Muscle of leg (tissue), 16 donors: ENCODE measurements at places on chromosomes 7 and 10. TPM values are rescaled to one million over a fixed set of nuclear protein-coding genes. Genes with fewer than 3 reads are reported as not detected.

DNA sequence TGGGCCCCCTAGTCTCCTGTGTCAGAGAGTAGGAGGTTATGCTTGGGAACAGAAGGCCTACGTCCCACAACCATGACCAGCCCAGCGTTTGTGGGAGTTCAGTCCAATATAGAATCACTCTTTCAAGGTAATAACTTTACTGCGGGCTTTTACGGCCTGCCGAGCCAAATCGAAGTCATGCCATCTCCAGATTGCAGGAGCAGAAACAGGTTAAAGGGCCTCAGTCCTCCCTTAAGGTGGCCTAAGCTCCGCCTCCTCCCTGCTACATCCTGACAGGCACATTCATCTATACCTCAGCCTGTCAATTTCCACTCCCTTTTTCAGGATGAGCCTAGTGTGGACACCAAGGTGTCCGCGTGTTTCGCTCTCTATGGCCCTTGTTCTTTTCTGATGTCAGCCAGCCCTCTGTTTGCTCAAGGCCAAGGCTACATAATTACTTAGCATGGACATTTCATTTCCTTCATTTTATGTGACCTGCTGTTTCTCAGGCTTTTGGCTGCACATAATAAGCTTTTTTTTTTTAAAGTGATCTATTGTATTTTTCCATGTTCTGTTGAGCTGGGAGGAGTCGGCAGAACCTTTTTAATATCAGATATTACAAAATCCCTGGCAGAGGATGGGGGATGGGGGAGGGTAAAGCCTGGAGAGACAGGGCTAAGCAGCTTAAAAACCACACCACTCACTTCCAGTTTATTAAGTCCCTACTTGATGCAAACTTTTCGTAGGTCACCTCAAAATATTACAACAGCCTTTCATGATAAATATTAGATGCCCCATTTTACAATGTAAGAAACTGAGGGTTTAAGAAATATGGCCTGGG, 84.6 kb downstream of the CACNB2 start:
- DNase-seq, result no peak

DNA sequence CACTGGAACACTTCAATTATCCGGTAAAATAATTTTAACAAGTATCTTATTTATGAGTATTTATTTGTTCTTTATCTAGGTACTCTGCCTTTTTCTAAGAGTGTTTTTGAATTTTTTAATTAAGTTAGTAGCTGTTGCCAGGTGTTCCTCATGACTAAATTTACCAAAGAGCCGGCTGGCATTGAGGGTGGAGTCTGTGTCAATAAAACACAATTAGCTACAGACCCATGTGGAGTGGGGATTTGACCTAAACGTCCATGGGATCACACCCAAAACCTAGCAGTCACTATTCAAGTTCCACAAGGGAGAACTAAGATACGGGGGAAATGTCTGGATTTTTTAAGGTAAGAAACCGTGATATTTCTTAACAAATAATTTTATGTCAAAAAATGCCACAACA, 9.8 kb downstream of the SLC16A12 start:
- no peak for DNase-seq

- no peak for DNase-seq
Measured at GRCh38 chr10:13449296-13449695, 79.5 kb downstream of the BEND7 start.

Gene RARRES2
- 40.2 TPM for polyA plus RNA-seq

- no peak for DNase-seq
Measured at GRCh38 chr10:89651205-89651915, 6.3 kb upstream of the PANK1 start.

Gene CLCN1
- polyA plus RNA-seq, result 2.5 TPM

- DNase-seq, result no peak
Measured at GRCh38 chr10:14585287-14586193, 189.2 kb downstream of the FAM107B start.

Gene GFRA1
- 25.8 TPM for polyA plus RNA-seq

- no peak for DNase-seq
Measured at GRCh38 chr7:92647011-92647625, 56.9 kb upstream of the FAM133B start.

GRCh38 chr10:47400251-47400650, 16.2 kb upstream of the ZNF488 start:
- DNase-seq, result no peak

- no peak for DNase-seq
Measured at GRCh38 chr7:23672033-23672432, 8.0 kb upstream of the FAM221A start.
